ENCODE measurements at places on chromosomes 2 and 18.

- DNase-seq: no peak
These were observed 746 bp upstream of the POLR1B start for GRCh38 chr2:112541315-112542122.

DNA sequence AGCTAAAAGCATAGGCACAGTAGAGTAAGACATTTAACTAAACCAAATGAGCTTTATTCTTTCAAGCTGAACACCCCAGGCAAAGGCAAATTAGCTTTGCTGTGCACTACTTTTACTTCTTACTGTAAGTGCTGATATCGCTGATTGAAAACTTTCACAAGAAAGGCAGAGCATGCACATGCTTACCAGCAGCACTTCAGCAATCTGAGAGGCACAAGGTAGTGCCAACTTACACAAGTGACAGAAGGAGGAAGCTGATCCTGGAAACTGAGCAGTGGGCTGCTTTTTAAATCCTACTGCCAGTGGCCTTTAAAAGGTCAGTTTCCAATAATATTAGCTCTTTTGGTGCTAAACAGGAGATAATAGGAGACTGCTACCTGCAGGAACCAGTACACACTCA, 43.9 kb downstream of the LANCL1 start:
- no peak for DNase-seq

DNA sequence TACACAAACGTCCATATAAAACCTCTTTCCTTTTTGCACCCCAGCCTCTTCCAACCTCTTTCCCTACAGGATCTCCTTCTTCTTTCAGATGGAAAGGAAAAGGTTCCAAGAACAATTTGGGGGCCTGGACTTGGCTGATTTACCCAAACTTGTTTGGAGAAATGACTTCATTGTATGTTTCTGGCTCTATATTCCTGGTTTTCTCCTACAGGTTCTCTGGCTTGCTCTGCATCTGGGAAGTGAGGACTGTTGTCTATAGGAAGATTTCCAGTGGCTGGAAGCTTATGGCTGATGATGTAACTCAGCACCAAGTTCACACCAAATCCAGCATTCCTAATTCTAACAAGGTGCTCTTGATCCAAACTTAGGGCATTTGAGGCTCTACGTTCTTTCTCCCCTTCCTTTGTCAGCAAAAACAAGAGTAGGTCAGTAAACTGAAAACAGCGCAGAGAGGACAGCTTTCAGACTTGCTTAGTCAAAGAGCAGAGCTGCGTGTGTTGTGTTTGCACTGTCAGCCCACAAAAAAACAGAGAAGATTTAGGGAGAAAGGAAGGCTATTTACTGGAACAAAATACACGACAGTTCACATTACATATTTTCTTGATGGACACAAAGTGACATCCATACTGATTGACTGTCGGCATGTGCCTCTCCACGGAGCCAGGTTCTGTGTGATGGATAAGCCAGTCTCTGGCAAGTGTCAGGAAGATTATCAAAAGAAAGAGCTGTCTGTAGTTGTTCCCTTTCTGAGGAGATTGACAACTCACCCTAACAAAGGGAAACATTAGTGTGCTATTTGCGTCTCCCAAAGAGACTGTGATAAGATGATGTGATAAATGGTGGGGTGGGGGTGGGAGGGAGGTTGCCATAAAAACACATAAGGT, 39.7 kb downstream of the CDCA7 start:
- no peak for DNase-seq

DNA sequence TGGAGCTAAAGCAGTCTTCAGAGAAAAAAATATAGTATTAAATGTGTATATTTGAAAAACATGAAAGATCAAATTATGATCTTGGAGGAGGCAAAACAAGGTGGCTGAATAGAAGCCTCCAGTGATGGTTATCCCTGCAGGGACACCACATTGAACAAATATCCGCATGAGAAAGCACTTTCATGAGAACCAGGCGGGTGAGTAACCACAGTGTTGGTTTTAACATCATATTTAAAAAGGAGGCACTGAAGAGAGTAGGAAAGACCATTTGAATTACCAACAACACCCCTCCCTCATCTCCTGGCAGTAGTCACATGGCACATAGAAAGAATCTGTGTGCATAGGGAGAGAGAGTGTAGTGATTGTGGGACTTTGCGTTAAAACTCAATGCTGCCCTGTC, 759.6 kb upstream of the NRXN1 start:
- DNase-seq: no peak

DNA sequence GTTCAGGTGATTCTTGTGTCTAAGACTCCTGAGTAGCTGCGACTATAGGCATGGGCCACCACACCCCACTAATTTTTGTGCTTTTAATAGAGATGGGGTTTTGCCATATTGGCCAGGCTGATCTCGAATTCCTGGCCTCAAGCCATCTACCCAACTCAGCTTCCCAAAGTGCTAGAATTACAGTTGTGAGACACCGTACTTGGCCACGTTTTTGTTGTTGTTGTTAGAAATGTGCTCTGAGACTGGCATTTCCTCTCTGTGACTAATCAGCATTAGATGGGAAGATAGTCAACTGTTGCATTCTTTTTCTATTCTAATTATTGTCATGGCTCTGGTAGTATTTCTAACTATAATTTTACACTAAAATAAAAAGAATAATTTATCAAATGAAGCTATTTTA, 191.7 kb downstream of the CAMKMT start:
- DNase-seq: no peak

DNA sequence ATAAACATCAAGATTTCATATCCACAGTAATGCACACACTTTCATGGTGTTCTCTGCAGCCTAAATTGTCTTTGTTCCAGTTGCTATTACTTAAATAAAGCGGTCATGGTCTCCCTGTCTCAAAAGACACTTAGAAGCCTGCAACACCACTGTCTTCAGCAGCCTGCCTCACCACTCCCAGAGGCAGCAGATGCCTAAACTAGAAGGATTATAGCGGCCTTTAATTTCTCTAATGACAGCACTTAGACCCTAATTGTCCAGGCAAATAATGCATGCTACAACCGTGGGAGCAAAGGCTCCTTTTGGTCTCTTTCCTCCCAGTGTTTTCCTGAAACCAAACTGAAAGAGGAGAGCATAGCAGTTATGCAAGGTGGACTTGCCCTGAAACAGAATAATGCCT, 248.8 kb upstream of the SLC39A10 start:
- DNase-seq: no peak

GRCh38 chr18:23721696-23722480, 32.6 kb downstream of the LAMA3 start:
- DNase-seq: no peak

DNA sequence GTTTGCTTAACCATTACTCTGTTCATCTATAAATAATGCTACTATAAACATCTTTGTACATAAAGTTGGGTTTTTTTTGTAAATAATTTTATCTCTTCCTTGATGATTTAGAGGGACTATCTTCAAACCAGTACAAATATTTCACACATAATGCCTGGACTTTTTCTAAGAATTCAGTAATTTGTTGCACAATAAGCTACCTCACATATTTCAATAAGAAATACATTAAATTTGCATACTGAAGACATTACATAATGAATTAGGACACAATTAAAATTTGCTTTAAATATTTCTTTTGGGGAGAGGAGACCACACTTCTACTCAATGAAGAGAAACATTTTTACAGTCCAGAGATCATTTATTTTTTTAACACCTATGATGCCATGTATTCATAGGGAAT, 7.2 kb upstream of the ROCK1 start:
- DNase-seq: no peak

GRCh38 chr2:5367321-5367720, 324.9 kb upstream of the SOX11 start:
- DNase-seq: no peak

GRCh38 chr2:112033600-112033999, 21.5 kb upstream of the TMEM87B start:
- no peak for DNase-seq

Data from activated CD8-positive, alpha-beta memory T cell treated with anti-CD3 and anti-CD28 coated beads for 4 hours (primary cell).